ENCODE measurements at places on chromosomes 5 and 9.

DNA sequence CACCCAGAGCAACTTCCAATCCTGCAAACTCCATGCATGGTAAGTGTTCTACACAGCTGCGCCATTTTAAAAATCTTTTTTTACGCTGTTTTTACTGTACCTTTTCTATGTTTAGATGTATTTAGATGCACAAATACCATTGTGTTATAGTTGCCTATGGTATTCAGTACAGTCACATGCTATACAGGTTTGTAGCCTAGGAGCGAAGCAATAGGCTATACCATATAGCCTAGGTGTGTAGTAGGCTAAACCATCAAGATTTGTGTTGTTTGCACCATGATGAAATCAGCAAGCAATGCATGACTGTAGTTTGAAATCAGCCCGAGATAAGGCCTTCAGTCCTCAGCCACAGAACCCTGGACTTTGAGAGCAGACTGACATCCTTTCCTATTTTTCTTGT, 101.2 kb downstream of the LIX1 start:
- no peak for DNase-seq

- DNase-seq = no peak
Measured at GRCh38 chr9:38386319-38386895, 6.1 kb upstream of the ALDH1B1 start.

DNA sequence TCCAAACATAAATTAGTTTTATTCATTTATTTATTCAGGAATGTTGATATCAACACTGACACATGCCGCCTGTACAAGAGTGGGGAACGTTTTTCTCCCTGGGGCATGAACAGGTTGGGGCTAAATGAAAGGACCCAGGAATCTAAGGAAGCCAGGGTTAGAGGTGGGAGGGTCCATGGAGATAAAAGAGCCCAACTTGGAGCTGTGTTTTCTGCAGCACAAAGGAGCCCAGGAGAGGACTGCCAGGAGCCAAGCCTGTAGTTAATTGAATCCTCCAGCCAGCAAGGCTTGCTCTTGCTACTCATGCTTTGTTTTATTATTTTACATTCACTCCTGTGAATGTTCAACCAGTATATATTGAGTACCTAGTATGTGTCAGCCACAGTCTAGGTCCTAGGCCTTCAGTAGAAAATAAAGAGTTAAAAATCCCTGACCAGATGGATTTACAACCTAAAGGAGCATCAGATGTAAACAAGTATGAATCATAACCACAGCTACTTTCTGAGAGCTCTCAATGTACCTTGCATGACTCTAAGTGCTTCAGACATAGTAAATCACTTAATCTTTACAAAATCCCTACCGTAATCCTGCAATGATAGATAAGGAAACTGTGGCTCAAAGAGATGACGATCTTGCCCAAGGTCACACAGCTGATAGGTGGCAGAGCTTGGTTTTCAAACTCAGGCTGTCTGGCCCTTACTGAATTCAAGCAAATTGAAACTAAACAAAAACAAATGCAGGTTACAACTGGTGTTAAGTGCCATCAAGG, 69.8 kb downstream of the ASTN2 start:
- DNase-seq = peak; percentile 69

DNA sequence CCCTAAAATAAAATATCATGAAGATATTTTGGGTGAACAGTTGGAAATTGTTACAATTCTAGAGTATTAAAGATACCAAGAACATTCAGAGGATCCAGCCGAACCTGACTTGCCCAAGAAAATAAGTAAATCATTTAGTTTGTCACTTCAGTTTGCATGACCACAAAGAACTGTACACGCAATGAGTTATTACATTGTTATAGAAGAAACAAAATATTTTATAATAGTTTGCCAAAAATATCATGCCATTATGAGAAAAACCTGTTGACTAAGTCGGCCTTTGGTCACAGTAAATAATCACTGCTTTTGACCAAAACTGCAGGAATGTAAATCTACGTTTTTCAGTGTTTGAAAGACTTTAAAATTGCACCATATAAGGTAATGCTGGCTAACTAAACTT, 27.9 kb downstream of the TRIO start:
- no peak for DNase-seq

All from WERI-Rb-1 (cell line).